Activated T-cell treated with anti-CD3 and anti-CD28 coated beads, Interleukin-2, amount 50 U/mL, for 4 hours (primary cell): ENCODE measurements at places on chromosomes 2 and 18. TPM values are rescaled to one million over a fixed set of nuclear protein-coding genes. Genes with fewer than 3 reads are reported as not detected.

The PDE1A gene
- not detected for total RNA-seq

The RAD51AP2 gene
- not detected for total RNA-seq

The SH3BP4 gene
- 0.30 TPM for total RNA-seq

- DNase-seq, result no peak
Measured at GRCh38 chr2:15793078-15793913, 147.1 kb upstream of the MYCN start.

DNA sequence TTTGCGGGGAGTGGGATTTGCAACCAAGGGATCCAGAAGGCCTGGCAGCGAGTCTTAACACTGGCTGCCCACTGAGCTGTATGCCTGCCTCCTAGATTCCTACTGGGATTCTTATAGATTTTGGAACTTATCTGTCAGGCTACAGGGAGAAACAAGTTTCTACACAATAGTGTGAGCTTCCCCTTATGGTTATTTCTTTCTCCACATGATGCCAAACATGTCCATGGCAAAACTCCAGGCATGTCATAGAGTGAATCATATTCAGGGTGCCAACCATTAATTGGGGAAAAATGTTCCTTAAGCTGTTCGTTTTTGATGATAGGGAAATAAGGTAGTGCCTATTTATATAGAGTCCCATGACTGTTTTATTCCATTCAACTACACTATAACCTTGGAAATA lies 1185.2 kb upstream of the CELF4 start:
- no peak for DNase-seq

DNA sequence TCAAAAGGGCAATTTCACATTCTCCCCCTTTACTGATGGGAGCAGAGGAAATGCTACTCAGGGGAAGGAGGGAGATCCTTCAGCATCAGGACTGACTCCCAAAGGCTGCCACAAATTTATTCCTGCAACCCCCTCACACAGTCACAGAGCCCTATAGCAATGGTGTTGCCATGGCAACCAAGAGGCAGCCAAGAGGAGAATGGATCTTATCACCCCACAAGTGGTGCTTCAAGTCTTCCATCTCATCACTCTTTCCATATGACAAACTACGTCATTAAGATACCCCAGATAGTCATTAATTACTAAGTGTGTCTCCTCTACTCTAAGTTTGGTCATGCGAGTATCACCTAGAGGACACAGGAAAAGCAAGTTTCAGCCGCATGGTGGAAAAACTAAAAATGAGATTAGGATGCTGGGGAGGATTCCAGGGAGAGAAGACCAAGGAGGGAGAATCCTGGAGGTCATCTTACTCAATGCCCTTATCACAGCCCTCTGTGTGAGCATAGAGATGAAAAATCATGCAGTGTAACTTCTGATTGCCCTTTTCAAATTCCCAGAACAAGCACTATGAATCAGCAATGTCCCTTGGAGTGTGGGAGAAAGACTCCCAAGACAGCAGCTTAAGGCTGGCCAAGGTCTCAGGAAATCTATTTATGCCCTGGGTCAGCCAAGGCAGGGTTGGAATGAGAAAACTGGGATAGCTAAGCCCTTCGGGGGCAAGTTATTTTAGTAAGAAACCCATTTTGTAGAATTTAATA lies 885.7 kb upstream of the KLHL29 start:
- DNase-seq, result no peak

DNA sequence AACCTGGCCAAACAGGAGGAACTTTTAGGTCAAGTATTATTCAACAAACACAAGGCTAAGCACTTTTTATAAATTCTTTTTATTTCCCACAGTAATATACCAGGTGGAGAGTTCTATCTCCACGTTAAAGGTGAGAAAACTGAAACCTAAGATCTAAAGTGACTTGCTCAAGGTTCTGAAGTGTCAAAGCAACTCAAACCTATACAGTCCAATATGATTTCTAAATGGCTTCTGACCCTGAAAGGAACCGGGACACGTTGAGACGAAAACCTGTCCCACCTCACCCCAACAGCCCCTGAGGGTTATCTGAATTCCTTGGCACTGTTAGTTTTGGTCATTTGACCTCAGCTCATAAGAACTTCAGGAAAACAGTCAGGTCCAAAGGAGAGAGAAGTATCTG lies 814.5 kb upstream of the LRATD1 start:
- DNase-seq, result no peak

DNA sequence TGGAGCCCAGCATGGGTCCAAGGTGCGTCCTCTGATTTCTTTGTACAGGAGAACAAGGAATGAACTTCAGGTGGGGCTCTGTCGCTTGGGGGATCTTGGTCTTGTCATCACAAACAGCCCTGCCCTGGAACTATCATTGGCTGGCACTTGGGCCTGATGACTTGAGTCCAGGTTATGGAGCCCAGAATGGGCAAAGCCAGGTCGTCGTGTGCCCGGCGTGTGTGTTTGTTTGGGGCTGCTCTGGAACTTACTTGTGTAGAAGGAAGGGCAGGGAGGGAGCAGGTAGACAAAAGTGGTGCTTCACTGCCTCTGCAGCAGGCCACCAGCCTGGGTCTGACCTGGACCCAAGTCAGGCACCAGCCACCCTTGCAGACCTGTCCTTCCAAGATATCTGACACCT lies 306.3 kb upstream of the HS6ST1 start:
- DNase-seq, result no peak

GRCh38 chr2:17363846-17364245 lies 154.4 kb downstream of the RAD51AP2 start:
- no peak for DNase-seq

GRCh38 chr2:63880625-63881024 lies 38.9 kb downstream of the UGP2 start:
- no peak for DNase-seq
